ENCODE measurements at places on chromosomes 1 and 21.

- DNase-seq: no peak
Measured at GRCh38 chr1:112881742-112882127, 74.3 kb downstream of the SLC16A1 start.

DNA sequence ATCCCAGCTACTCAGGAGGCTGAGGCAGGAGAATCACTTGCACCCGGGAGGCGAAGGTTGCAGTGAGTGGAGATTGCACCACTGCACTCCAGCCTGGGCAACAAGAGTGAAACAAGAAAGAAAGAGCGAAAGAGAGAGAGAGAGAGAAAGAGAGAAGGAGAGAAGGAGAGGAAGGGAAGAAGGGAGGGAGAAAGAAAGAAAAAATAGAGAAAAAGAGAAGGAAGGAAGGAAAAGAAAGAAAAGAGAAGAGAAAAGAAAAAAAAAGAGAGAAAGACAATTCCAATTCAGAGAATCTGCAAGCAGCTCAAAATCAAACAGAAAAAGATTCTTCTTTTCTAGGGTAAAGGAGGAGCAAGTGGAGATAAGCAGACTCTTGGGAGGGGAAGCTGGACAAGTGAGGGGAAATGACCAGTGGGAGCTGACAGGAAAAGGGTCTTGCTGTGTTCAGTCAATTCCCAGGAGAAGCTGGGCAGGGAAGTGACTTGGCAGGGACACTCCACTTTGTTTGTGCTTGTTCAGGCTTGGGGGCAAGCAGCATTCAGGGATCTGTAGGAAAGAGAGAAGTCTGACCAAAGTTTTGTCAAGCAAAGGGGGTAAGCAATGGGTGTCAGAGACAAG lies 3.6 kb upstream of the CAPN2 start:
- no peak for DNase-seq

DNA sequence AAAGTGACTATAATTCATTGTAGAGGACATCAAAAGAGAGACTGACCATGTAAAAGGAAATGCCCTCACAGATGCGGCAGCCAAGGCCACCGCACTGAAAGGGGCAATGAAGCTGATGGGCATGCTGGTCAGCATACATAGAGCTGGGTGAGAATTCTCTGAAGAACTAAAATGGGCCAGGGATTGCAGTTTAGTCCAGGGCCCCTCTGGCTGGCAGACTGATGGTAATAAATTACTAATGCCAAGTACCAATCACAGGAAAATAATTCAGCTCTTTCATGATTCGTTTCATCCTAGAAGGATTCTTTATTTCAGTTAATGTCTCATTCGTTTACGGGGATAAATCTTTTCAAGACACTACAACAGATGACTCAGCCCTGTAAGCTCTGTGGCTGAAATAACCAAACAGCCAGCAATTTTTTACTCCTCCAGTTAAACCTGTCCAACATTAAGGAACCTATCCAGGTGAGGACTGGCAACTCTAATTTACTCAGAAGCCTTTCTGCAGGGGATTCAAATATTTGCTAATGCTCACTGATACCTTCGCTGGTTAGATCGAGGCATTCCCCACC lies 56.9 kb upstream of the MAP1LC3C start:
- DNase-seq: no peak

- no peak for DNase-seq
Measured at GRCh38 chr1:31541194-31541593, 35.1 kb upstream of the TINAGL1 start.

DNA sequence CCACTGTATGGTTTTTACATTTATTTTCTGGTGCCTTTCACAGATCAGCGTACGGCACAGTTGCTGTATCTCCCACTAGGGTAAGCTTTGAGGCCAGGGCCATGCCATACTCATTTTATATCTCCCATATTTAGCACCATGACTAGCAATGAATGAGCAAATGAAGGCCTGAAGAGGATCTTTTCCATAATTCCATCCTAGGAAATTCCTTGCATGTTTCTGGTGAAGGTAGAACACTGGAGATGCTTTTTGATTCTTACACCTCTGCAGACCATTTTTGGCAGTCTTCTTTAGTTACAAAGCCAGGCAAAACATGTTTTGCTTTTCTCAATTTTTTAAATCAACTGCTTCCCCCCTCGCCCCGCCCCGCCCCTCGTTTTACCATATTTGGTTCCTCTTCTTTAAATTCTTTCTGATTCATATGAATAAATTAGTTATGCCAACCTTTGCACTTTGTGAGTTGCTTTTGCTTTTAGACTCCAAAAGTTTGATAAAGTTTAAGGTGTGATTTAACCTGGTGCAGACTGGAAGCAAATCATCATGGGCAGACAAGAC lies 78.9 kb upstream of the AK4 start:
- DNase-seq: no peak

DNA sequence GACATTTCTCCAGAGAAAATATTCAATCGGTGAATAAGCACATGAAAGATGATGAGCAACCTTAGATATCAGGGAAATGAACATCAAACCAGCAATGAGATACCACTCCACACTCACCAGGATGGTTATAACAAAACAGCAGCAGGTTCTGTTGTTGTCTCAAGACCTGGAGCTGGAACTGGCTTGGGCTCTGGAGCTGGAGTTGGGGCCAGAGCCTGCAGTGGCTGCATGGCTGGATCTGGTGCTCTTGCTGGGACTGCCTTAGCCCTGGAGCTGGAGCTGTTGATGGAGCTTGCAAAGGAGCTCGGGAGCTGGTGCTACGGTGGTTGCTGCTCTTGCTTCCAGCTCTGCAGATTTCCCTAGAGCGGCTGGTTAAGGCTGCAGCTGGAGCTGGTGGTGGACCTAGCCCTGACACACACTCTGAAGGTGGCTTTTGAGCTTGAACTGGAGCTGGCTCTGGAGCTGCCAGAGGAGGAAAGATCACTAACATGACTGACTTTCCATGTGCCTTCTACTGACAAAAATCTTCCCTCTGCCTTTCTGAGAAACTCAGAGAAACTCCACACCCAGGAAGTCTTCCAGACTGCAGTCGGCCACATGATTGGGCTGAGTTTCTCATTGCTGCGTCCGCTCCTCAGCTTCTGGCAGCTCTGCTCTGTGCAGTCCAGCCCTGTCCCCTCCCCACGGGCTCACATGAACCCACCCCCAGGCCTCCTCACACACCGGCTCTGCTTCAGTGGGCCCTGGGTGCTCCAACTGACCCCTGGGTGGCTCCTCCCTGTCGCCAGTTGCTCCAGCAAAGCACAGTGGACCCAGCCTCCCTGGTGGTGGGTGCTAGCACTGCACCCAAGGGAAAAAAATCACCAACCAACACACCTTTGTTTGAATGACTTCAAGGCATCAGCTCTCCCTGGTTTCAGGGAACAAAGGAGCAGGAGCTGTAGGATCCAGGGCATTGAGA lies 139.1 kb upstream of the FMN2 start:
- peak; percentile 6 for DNase-seq
